ENCODE measurements at places on chromosomes 2 and 18.

GRCh38 chr18:36130039-36130831 is 536 bp downstream of the ELP2 start:
- DNase-seq = peak; percentile 56

DNA sequence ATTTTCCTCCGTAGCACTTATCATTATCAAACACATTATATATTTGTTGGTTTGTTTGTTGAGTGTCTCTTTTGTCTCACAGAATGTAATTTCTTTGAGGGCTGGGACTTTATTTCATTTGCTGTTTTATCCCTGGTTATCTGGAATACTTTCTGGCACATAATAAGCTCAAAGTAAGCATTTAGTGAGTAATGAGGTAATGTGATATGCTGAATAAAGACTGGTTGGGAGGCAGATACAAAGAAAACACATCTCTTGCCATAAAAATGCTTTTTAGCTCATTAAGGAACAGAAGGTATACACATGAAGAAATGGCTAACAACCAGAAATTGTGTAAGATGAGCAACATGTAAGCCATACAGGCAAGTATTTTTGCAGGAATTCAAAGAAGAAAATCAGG is 1411.8 kb downstream of the LRP1B start:
- no peak for DNase-seq

- no peak for DNase-seq
These were observed 107.3 kb upstream of the CYP26B1 start for GRCh38 chr2:72254831-72255451.

GRCh38 chr2:27566628-27567027 is 16.2 kb upstream of the ZNF512 start:
- DNase-seq = no peak

GRCh38 chr2:169038338-169038757 is 7.2 kb upstream of the ABCB11 start:
- no peak for DNase-seq

DNA sequence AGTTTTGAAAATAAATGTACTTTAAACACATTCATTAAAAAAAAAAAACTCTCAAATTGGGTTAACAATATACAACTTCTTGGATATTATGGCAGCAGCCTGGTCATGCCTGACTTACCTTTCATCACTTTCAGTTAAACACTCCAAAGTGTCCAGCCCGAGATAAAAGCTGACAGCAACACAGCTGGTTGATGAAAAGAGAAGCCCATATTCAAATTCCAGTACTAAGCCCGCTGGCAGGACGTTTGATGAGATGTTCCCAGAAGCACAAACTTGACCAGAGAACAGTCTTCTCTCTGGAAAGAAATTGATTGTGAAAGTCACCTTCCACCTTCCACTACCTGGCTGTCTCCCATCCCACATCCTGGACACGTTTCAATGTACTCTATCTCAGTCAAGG is 586.3 kb downstream of the TDRD15 start:
- DNase-seq = peak; percentile 2

DNA sequence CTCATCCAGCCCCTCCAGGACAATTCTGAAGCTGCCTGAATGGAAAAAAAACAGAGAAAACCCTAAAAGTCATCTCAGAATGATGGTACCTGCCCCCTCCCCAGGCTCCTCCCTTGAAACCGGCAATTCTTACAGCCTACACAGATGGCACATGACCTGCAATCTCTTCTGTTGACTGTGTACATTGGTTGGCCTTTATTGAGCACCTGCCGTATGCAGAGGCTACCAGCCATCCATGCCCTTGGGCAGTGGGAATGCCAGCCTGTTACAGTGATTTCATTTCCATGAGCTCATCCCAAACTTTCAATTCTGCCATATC is 57.1 kb downstream of the EMX1 start:
- DNase-seq = no peak

DNA sequence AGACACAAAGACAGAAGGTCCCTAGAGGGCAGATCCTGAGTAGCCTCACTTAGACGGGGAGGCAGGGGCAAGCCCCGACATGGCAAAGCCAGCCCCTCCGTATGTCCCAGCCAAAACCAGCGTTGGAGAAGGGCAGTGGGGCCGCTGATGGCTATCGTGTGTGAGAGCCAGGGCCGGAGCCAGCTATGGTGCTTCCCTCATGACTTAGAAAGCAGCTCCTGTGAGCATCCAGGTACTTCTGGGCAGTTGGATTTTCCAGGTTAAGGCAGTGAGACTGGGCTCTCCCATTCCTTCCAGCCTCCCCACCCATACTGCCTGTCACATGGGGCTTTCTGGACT is 31.2 kb upstream of the ROCK2 start:
- no peak for DNase-seq

DNA sequence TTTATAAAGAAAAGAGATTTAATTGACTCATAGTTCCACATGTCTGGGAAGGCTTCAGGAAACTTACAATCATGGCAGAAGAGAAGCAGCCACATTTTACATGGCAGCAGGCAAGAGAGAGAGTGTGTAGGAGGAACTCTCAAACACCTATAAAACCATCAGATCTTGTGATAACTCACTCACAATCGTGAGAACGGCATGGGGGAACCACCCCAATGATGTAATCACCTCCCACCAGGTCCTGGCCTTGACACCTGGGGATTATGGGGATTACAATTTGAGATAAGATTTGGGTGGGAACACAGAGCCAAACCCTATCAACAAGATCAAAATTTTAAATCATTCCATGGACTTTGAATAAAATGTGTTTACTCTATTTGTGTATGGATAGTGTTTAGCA is 575.6 kb downstream of the ADCYAP1 start:
- DNase-seq = no peak

DNA sequence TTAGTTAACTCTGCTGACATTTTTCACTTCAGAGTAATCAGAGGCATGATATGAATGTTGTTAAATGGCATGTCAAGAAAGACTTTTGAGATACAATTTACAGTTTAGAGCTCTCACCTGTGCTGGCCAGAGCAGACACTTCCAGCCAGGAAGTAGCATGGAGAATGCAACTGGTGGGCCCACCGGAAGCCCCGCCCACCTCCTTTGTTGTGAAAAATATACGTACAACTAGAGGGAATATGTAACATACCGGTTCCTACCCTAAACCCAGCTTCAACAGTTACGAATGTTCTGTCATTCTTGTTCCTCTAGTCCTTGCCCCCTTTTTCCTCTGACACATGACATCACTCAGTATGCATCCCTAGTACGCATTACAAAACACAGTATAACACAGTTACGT is 70.2 kb upstream of the ITM2C start:
- DNase-seq = no peak

DNA sequence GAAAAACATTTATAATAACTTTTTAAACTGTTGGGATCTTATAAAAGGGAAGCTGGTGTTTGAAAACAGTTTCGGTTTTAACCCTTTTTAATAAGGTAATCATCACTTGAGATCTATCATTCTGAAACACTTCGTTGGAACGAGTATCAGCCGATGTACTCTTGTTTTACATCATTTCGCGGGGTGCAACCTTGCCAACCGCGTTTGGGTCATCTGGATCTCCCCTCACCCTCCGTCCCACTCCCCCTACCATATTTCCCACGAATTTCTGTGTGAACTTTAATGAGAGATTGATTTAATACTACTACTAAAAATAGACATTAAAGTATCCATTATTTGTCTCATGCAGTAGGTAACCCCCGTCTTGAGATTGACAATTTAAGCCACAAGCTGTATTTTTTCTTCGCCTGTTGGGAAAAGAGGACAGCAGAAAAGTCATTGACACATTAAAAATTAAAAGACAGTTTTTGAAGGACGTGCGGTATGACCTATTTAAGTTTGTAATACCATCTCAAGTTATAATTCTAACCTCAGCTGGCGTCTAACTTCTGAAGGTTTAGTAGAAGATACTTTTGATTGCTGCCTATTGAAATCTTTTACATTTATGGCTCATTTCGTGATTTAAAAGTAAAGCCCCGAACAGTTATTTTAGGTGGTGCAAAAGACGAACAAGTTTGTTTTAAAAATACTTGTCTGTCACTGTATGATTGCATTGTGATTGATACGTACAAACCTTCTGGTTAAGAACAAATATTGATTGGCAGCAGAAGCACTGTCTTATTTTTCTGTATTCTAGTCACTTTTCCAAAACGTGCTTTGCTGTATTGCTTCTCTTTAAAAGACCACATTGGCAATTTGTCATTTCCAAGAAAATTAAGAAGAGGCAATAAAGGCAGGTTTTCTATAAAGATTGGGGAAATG is 1.5 kb downstream of the CREB1 start:
- DNase-seq = peak; percentile 40

DNA sequence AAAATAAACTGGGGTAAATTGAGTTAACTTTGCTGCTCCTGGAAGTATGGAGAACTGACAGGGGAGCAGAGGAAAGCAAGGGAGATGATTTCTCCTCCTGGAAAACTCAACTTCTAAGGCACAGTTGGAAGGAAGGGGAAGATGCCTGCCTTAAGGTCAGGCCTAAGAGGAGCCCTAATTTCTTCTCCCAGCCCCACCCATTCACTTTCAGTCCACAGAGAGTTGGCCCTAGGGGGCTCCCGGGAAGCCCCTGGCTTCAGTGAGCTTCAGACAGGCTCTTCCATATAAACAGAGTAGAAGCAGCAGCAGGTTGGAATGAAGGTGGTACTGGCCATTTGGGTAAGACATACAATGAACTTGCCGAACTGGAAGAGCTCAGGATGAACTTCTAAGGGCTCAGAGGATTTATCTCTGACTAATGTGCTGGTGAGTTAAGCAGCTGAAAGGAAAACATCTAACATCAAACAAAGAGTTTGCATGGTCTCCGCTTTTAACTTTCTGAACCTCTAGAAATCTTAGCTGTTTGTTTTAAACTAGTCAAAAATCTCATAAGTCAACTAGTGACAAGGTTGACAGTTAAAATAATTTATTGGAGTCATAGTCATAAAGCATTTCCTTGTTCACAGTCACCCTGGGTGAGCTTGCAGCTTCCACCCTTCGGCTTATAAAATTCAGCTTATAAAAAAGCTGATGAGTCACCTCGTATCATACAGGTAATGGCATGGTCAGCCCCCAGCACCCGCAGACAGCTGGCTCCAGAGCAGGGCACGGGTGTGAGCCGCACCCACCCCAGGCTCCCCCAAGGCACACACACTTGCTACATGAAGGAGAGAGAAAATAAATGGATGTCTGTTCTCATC is 9.8 kb downstream of the MALL start:
- DNase-seq = no peak

GRCh38 chr2:187168720-187169713 is 279.0 kb downstream of the CALCRL start:
- no peak for DNase-seq

GRCh38 chr18:76451396-76452331 is 43.4 kb downstream of the ZNF516 start:
- peak; percentile 35 for DNase-seq

DNA sequence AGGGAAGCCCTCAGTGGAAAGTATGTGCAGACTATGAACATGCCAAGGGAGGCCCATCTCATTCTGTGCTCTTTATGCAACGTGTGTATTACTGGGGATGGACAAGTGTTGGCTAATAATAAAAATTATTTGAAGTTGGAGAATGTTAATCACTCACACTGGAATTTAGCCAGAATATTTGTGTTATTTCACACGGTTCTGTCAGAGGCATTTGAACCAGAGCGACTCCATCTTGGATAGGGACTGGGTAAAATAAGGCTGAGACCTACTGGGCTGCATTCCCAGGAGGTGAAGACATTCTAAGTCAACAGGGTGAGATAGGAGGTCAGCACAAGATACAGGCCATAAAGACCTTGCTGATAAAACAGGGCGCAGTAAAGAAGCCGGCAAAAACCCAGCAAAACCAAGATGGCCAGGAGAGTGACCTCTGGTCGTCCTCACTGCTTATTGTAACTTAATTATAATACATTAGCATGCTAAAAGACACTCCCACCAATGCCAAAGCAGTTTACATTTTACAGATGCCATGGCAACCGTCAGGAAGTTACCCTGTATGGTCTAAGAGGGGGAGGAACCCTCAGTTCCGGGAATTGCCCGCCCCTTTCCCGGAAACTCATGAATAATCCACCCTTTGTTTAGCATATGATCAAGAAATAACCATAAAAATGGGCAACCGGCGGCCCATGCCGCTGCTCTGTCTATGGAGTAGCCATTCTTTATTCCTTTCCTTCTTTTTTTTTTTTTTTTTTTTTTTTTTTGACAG is 2.6 kb upstream of the FZD5 start:
- DNase-seq = no peak

GRCh38 chr2:171287036-171287571 is 126.4 kb upstream of the TLK1 start:
- DNase-seq = no peak

- DNase-seq = no peak
These were observed 120.4 kb upstream of the ACKR3 start for GRCh38 chr2:236449167-236449761.
